Astrocyte of the spinal cord (primary cell): ENCODE measurements at places on chromosomes 5 and 9.
A peak's percentile ranks its signal among the peaks of the same experiment; 100 is the strongest.

- DNase-seq: no peak
Observed at GRCh38 chr5:135705941-135706466, 127.2 kb upstream of the CXCL14 start.

DNA sequence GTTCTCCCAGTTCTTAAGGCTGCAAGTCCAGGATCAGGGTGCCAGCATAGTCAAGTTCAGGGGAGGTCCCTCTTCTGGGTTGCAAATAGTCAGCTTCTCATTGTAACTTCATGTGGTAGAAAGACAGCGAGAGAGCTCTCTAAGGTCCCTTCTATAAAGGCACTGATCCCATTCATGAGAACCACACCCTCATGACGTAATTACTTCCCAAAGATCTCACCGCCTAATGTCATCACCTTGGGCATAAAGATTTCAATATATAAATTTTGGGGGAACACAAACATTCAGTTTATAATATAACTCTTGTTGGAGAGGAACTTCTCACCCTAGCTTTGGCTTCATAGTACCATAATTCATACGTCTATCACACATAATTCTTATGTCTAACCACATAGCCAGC lies 203.9 kb upstream of the VLDLR start:
- no peak for DNase-seq

DNA sequence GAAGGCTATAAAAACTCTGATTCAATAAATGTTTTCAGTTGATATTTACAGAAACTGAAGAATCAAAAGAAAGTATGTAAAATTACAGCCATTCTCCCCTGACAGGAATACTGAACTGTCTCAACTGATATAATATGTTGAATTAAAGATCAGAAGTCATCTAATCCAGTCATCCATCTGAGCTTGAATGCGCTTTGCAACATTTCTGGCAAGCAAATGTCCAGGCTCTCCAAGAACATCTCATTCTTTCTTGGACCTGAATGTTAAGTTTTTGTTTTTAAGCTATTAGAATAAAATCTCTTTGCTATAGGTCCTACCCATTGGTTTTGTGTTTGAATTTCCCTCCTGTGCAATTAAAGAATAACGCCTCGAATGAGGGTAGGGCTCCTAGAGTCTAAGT lies 120.5 kb downstream of the MPDZ start:
- no peak for DNase-seq

DNA sequence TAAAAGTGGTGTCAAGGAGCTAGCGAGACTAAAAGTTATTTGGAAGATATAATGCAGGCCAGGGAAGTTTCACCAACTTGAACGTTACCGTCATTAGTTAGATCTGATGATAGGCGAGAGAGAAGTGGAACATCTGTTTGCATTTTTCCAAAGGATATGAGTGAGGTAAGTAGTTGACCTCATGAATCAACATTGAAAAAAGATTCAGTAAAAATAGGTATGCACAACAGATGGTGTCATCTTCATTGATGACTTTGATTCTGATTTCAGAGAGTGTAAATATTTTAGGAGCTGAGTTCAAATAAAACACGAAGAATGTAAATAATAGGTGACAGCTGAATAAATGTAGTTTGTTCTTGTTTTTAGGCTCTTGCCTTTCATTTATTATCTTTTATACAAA lies 998.9 kb upstream of the CDH6 start:
- DNase-seq: no peak

GRCh38 chr5:172973127-172973916 lies 10.2 kb upstream of the ATP6V0E1 start:
- peak; percentile 45 for DNase-seq

GRCh38 chr5:10046676-10047075 lies 203.0 kb downstream of the ATPSCKMT start:
- DNase-seq: no peak

GRCh38 chr5:154430466-154430865 lies 15.3 kb upstream of the SAP30L start:
- DNase-seq: no peak

GRCh38 chr5:26553079-26553478 lies 485.3 kb downstream of the CDH9 start:
- DNase-seq: peak; percentile 89

DNA sequence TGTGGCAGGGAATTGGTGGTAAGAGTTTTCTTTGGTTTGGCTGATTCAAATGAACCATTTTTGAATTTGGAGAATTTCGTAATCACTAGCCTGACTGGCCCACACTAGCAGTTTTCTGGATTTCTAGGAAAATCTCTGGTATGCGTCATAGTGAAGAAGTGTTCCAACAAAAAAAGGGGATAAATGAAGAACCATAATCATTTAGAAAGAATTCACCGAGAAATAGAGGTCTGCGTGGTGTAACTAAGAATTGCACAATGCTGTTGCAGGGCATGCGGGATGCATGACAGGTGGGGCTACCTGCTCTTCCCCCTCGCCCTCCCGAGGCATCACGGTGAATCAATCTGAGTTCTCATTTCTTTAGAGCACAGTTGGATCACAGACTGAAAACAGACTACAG lies 232.3 kb upstream of the PAPPA start:
- DNase-seq: no peak

- peak; percentile 0 for DNase-seq
Observed at GRCh38 chr9:102521097-102521755, 473.9 kb upstream of the CYLC2 start.

- DNase-seq: no peak
Observed at GRCh38 chr9:127846443-127847177, 7.8 kb downstream of the ENG start.

DNA sequence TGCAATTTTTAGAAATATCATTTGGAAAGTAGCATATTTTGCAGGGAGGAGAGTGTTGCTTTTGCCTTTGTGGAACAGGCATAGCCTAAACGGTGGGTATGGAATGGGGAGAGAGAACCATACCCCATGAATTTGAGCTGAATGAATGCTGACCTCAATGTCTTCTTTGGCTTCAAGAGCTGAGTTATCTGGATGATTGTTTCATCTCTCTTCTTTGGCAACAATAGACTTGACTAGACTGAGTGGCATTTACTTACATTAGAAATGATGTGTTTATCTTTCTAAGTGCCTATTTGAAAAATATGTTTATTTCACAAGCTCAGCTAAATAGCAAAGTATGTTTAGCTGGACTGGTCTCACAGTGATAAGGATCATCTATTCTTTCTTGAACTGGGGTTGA lies 42.8 kb downstream of the SPEF2 start:
- no peak for DNase-seq

GRCh38 chr9:2727966-2728613 lies 10.8 kb downstream of the KCNV2 start:
- DNase-seq: peak; percentile 63
